T-helper 2 cell treated with Interferon-gamma antibody and Interleukin-4, amounts not matched to agents 5 μg/mL and 100 μg/mL, for 36 hours (primary cell): ENCODE measurements at places on chromosomes 12 and 14.
A peak's percentile ranks its signal among the peaks of the same experiment; 100 is the strongest.

- DNase-seq = no peak
Observed at GRCh38 chr12:19412844-19413243, 26.4 kb upstream of the AEBP2 start.

GRCh38 chr12:122743895-122744525 lies 8.6 kb upstream of the DENR start:
- no peak for DNase-seq

- DNase-seq = no peak
Observed at GRCh38 chr12:71642264-71642663, 21.4 kb downstream of the ZFC3H1 start.

- peak; percentile 72 for DNase-seq
Observed at GRCh38 chr12:124767066-124767821, 96.4 kb downstream of the SCARB1 start.
